ENCODE measurements at places on chromosomes 2 and 18.

- no peak for DNase-seq
Observed at GRCh38 chr18:11950824-11951223, 30.5 kb upstream of the IMPA2 start.

DNA sequence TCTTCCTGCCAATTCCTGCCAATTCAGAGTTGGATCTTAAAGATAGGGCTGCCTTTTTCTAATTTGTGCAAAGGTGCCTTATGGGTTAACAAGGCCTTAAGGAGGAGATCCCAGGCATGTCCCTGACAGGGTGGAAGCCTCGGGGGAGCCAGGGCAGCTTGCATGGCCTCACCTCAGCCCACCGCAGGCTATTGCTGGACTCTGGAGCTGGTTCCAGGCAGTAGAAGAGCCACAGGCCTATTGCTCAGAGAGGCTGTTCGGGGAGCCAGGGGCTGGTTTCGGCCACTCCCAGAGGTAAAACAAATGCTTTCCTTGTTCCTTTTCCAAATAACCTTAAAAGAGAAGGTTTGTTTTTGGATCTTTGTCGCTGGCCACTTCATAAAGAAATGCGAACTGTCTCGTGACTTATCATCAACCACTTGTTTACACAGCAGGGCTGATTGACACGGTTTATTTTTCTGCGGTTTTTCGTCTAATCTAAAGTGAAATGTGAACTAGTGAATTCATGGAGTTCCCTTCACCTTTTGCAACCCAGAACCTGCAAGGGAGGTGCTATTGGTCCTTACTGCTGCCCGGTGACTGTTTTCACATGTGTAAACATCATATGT, 108.6 kb downstream of the APOB start:
- no peak for DNase-seq

GRCh38 chr2:52536929-52537460, 1230.6 kb upstream of the CHAC2 start:
- no peak for DNase-seq

- no peak for DNase-seq
Observed at GRCh38 chr2:174074831-174075230, 109.7 kb upstream of the SP3 start.

DNA sequence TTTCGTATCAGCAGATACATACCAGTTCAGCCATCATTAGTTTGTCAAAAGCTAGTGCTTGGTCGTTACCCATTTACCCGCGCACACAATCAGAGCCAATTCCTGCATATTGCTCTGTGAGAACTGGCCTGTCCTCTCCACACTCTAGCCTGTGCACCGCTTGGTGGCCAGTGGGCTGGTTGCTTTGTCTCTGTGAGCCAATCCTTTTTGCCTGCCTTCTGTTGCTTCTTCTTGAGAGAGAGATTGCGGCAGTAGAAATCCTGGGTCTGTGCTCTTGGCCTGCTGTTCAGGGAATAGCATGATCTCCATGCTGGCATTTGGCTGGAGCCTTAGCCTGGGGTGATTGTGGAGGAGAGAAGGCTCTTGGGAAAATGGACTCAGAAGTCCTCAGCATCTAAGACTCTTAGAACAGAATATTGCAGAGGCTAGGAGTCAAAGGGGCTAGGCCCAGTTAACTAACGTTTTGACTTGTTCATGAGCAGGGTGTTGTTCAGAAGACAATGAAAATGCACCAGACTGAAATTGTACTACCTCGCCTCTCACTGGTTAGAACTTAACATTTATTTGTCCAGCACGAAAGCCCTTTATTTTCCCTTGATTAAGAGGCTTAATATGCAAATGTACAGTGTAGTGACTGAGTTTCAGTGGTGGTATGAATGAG, 37.1 kb downstream of the MAP4K4 start:
- no peak for DNase-seq

DNA sequence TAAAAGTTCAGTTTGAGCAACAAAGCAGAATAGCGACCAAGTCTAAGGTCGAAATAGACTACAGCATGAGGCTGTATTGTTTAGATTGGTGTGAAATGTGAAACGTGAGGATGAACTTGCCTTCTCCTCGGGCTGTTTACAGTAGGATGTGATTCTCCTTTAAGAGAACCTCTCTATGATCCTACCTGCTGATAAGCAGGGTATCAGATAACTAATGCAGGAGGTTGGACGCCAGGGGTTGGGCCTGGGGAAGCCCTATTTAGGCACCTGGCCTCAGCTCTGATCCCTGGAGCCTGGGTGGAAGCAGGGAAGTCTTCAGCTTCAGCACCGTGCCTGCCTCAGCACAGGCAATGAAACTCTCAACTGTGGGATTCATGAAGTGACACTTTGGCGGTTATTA, 11.4 kb downstream of the CRYGD start:
- no peak for DNase-seq

DNA sequence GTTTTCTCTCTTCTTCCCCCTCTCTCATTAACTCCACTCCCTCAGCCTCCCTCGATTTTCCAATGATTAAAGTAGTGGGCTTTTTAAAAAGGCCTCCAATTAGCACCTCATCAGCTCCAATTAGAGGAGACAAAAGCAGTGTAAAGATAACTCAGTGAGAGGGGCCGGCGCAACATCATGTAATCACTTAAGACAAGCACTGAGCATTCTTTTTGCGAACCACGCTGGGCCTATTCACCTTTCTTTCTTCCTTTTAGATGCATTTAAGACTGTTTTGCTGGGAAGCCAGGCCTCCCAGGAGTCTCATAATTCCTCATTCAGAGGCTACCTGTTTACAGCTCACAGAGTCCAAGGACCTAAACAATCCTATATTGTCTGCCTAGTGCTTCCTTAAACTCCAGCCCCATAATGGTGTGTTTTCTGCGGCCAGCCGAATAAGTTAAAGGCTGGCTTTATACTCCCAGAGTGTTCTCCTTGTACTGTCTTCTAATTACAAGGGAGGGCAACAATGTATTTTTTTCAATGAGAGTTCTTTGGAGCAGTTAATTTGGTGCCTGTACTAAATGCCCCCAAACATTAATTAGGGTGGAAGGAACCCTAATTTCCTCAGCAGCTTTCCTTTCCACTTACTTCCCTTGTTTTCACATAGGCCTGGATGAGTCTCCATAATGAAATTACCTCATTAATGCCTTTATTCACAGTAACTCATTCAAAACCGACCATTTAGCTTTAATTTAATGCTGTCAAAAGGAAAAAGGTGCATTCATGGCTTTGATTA, 28.0 kb upstream of the LMAN1 start:
- no peak for DNase-seq

DNA sequence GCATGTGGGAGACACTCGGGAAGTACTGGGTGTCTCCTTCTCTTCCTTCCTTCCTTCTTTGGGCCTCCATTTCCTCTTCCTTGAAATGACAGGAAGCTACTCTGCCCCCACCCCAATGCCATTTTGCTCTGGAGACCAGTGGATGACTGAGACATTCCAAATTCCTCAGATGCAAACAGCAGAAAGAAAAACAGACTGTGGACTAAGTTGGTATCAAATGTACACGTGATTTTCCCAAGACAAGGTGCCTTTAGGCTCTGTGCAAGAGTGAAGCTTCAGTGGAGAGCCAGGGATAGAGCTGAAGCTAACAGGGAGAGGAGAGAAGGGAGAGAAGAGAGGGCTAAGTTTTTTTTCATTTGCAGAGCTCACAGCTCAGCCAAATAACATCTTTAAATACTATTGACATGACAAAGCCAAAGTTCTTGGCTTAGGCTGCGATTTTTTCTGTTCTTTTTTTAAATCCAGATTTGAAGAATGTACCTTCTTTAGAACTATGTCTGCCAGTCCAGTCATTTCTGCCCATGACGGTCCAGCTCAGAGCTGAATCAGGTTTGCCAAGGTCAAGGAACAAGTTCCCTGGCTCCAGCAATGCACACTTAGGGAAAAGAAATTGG, 84.5 kb upstream of the LCLAT1 start:
- no peak for DNase-seq

GRCh38 chr2:147910990-147911473, 66.2 kb downstream of the ACVR2A start:
- no peak for DNase-seq

- DNase-seq, result no peak
Observed at GRCh38 chr2:151153601-151154000, 108.1 kb downstream of the RBM43 start.

DNA sequence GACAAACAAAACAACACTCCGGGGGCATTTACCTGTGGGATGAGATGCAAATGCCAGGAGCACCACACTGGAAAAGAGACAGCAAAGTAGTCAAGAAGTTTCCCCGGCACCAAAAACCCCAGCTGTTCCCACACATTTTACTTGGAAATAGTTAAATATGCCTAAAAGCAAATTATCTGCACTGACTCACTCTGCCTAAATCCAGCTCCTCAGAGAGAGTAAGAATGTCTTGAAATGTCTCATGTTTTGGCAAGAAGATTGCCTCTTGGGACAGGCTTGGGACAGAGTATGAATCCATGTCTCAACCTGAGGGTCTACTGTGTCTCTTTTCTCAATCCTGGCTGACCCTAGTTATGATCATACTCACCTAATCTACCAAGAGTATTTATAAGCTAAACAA, 87.5 kb upstream of the RIOK3 start:
- no peak for DNase-seq

GRCh38 chr2:137929519-137929916, 34.8 kb upstream of the HNMT start:
- DNase-seq, result no peak

DNA sequence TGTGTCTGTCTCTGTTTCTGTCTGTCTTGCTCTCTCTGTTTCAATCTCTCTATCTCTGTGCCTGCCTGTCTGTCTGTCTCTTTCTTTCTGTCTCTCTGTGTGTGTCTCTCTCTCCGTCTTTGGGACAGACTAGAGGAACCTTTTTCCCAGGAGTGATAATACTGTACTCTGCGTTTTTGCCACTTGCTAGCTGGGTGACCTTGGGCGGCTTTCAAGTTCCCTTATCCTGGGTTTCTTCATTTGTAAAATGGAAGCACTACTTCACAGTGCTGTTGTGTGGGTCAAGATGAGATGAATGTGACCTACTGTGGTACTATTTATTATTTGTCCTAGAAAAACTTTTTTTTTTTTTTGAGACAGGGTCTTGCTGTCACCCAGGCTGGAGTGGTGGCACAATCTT, 42.4 kb downstream of the HPCAL1 start:
- no peak for DNase-seq

DNA sequence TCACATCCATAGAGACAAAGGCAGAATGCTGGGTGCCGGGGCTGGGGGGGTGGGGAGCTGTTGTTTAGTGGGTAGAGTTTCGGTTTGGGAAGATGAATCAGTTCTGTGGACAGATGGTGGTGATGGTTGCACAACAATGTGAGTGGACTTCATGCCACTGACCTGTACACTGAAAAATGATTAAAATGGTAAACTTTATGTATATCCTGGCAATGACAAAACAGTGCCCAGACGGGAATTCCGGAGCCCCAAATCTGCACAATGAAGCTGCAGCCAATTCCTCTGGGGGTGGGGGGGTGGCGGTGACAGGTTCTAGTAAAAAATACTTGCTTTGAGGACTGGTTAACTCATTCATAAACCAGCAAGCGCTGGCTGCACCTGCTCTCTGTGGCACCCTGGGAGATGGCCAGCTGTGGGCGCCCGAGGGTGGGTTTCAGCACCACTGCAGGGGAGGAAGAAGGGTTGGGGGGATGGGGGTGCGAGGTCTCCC, 81.8 kb upstream of the HPCAL1 start:
- no peak for DNase-seq

DNA sequence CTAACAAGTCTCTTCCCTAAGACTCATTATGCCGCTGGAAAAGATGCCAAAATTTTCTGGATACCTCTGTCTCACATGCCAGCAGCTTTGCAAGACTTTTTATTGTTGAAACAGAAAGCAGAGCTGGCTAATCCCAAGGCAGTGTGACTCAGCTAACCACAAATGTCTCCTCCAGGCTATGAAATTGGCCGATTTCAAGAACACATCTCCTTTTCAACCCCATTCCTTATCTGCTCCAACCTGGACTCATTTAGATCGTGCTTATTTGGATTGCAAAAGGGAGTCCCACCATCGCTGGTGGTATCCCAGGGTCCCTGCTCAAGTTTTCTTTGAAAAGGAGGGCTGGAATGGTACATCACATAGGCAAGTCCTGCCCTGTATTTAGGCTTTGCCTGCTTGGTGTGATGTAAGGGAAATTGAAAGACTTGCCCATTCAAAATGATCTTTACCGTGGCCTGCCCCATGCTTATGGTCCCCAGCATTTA, 26.3 kb downstream of the DHRS9 start:
- DNase-seq, result no peak

- DNase-seq, result no peak
Observed at GRCh38 chr2:43542285-43542933, 53.4 kb downstream of the THADA start.

GRCh38 chr2:151623631-151624030, 110.6 kb downstream of the NEB start:
- no peak for DNase-seq

DNA sequence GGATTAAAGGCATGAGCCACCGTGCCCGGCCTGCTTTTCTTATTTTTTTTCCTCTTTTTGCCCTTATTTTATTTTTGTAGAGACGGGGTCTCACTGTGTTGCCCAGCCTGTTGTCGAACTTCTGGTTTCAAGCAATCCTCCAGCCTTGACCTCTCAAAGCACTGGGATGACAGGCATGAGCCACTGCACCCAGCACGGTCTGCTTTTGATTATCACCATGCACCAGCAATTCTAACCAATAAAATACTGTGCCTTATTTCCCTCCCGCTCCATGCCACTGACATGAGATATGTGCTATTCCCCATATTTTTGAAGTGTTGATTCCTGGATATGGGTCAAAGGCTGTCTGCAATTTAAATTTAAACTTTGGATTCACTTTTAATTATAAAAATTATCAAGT, 42.9 kb downstream of the ACYP2 start:
- no peak for DNase-seq

GRCh38 chr2:138630164-138630563, 128.6 kb downstream of the SPOPL start:
- no peak for DNase-seq

DNA sequence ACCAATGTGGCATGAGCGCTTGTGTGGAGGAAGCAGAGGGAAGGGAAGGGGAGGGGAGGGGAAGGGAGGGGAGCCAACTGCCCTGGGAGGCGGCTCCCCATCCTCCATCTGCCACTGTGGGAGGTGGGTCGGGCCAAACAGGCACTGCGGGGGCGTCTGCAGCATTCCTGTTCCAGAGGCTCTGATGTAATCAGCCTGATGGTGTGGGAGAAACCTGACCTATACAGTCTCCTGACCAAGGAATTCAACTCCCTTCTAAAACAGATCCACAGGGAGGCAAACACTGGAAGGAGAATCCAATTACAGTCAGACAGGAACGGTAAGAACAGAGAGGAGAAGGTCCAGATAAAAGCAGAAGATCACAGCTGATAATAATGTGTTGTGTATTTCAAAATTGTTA, 88.8 kb downstream of the CD8B2 start:
- no peak for DNase-seq

DNA sequence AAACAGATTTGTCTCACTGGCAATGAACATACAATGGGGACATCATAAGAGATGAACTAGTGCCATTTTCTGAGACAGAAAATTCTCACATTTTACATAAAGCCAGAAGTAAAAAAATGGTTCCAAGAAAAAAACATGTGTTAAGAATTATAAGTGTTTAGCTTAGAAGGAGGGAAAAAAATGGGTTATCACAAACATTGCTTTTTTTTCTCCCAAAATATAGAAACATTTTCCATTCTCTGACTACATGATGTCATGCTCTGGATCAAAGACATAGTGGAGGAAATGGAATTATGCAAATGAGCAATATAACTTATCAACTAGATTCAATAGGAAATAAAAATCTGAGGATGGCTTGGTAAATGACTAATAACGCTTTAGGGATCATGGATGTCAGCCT, 49.8 kb downstream of the SPATS2L start:
- DNase-seq, result no peak

GRCh38 chr18:42929857-42930256, 185.6 kb downstream of the RIT2 start:
- no peak for DNase-seq

- no peak for DNase-seq
Observed at GRCh38 chr2:112644933-112645309, 818 bp upstream of the SLC20A1 start.
